ENCODE measurements at places on chromosomes 5 and 9.

- DNase-seq, result no peak
Measured at GRCh38 chr5:74382987-74383593, 257.4 kb downstream of the ENC1 start.

GRCh38 chr9:28967226-28967625 lies 1393.9 kb upstream of the C9orf72 start:
- DNase-seq, result no peak

GRCh38 chr5:176687881-176688280 lies 40.6 kb downstream of the TSPAN17 start:
- DNase-seq, result no peak

GRCh38 chr5:173598686-173599085 lies 17.8 kb downstream of the BOD1 start:
- DNase-seq, result no peak

DNA sequence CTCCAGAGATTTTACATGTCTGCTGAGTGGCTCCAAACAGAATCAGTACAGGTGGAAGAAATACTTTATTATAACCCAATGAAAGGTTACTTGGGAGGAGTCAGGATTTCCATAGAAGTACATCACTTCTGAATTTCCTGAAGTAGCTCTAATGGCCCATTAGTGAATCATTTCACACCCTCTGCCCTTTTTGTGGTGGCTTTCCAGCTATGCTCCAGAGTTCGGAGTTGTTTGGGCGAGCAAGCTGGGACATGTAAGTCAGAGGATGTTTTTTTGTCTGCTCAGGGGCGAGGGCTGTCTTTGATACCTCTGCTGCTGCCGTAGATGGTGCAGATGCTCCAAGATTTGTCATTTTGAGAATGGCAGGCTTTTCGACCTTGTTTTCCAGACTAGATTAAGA lies 226.1 kb downstream of the GOLPH3 start:
- no peak for DNase-seq

- DNase-seq, result no peak
Measured at GRCh38 chr5:40495237-40495635, 184.5 kb upstream of the PTGER4 start.

- DNase-seq, result no peak
Measured at GRCh38 chr9:69619233-69619632, 52.9 kb downstream of the APBA1 start.

GRCh38 chr5:139835656-139836055 lies 40.0 kb downstream of the PSD2 start:
- no peak for DNase-seq

GRCh38 chr5:36681711-36682110 lies 75.3 kb downstream of the SLC1A3 start:
- no peak for DNase-seq

DNA sequence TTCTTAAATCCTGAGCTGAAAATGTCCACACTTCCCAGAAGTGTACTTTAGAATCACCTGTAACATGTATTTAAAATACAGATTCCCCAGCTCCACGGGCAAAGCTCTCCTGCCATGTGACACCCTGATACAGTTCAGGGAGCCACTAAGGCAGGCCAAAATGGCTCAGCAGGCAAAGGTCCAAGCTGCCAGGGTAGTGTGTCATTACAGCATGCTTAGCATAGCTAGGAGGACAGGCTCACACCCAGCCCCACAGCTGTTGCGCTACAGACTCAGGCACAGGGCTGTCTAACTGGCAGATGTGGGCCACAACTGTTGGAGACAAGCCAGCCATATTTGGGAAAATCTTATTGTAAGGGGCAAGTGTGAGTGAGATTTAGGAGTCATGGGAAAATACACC lies 73.0 kb downstream of the C9orf85 start:
- no peak for DNase-seq

- no peak for DNase-seq
Measured at GRCh38 chr9:125189011-125189360, 617 bp downstream of the PPP6C start.

DNA sequence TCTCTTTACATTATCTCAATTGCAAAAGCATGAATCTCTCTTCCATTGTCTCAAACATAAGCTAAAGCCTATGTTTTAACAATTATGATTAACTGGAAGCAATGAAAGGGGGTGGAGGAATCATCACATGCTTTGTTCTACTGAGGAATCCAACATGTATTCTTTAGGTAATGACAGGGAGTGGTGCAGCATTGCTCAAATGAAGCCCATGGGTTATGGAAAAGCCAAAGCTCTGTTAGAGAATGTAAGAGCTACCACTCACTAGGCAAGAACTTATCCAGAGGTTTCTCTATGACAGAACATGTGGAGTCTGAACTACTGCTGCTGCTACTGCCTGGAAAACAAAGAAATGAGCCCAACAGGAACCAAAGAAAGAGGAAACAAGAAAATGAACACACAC lies 28.7 kb downstream of the KIF3A start:
- DNase-seq, result no peak

GRCh38 chr5:93591323-93591945 lies 8.4 kb downstream of the NR2F1 start:
- DNase-seq, result no peak

DNA sequence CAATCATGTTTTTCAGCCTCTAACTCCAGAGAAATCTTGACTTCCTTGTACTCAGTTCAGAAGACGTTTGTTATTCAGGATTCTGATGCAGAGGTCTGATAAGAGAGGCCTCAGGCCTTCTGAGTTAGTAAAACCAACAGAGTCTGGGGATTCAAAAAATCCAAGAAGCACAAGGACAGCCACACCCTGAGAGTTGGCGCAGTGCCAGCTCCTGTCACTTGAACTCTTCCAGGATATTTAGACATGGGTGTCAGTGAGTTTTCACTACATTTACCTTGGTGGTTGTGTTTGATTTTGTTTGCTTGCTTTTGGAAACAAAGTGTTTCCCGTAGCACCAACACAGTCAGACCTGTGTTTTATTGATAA lies 41.6 kb upstream of the PDE8B start:
- DNase-seq, result no peak

GRCh38 chr5:176561259-176561658 lies 12.1 kb downstream of the CDHR2 start:
- no peak for DNase-seq

- DNase-seq, result no peak
Measured at GRCh38 chr5:81305785-81306184, 4.4 kb downstream of the ZCCHC9 start.

DNA sequence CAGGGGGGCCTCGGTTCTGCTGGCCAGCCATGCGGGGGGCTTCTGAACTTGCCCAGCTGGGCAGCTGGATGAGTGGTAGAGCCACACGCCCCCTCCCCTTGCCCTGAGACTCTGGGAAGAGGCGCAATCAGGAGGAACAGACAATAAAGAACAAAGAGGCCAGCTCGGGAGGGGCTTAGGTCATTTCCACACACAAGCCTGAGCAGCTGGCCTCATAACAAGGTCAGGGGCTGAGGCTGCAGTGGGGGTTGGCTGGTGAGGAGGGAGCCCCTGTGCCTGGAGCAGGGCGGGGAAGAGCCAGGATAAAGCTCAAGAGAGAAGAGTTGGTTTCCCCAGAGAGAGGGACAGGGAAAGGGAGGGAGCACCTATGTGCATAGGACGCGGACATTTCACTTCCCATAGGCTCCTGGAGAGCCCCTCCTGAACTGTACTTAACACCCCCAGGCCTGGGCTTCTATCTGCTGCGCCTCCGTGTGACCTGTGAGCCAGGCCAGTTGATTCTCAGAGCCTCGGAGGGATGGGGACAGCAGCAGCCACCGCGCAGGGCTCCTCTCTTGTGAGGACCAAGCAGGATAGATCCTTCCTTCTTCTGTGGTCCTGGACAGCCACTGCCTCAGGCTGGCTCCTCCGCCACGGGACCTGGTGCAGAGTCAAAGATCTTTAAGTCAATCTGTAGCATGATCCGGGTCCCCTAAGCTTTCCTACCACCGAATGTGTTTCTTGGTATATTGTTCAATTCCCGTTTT lies 75.3 kb upstream of the GGTA1 start:
- no peak for DNase-seq

GRCh38 chr9:86594724-86595123 lies 240.5 kb upstream of the TUT7 start:
- no peak for DNase-seq

DNA sequence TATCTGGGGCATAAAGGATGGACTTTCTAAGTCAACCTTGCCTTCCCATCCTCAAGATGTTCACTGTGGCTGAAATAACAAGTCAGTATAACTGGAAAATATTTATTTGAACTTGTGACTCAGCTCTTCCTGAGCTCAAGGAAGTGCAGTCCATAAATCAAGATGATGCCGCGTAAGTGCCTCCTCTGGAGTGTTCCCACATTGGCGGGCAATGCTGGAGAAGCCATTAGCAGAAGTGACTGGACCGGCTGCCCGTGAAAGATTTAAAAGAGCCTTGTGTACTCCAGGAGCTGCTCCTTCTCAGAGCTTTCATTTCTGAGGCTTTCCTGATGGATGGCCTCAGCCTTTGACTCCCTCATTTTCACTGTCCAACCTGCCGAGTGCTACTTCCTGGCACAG lies 17.4 kb downstream of the TMOD1 start:
- no peak for DNase-seq

DNA sequence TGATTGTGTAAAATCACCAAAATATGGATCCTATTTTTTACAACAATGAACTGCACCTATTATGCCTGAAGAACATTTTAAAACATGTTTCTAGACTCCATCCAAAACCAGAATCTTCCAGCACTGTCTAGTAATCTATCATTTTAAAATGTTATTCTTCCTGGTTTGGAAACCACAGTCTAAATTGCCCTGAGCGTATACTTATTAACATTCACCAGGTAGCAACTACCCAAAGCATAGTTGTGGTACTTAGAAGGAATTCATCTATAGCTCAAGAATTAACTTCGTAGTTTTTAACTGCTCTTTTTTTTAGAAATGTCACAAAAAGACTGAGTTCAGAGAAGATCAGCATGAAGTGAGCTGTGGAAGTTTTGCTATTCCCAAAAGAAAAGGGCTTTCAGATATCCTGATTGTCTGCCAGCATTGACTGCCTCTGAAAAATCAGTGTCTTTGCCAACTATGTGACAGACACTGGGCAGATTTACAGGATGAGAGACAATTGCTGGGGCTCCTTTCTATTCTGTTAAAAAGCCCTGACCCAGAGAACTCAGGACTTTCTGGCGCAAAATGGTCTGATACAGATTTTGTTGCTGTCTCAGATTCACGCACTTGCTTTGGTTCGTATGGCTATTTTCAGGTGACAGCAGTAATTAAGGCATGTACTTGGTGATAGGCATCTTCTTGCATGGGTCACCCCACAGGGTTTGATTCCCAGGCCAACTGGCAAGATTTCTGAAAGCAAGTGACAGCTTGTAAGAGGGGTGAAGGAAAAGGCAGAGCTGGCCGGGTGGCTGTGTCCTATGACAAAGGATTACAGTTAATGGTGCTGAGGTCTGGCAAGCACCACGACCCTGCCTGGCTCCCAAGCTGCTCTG lies 152.5 kb upstream of the RAI14 start:
- DNase-seq, result no peak

GRCh38 chr9:21479152-21479702 lies 2.9 kb downstream of the IFNE start:
- DNase-seq, result no peak

DNA sequence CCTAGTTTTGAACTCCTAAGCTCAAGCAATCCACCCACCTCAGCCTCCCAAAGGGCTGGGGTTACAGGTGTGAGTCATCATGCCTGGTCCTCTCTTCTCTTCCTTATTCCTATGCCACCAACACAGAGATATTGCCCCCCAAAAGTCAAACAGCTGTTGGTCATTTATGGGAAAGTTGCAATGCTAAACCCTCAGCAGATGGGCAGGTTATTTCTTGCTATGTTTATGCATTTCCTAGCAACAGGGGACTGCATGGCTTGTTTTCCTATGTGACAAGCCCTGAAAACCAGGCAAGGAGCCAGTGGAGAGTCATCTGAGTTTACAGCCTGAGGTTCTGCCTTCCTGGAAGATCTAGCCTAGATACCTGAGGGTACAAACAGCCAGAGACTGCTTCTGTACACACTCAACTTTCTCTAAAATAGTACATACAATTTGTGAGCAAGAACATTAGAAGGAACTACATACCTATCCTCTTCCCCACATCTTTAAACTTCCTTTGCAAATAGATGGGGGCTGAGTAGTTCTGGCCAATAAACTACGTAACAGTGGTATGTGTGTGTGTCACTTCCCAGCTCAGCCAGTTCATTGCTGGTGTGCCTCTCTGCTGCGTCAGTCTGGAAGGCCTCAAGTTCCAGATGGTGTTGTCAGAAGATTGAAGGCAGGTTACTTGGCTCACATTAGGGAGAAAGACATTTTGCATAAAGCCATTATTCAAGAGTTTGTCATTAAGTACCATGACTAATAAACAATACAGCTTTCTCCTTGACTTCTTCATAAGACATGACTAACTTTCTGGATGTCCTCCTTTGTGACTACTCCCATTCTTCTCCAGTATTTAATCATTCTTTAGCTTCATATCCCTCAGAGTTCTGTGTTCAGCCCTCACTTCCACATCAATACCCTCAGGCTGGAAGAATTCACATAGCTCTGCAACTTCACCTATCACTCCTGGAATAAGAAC lies 65.3 kb downstream of the CSNK1A1 start:
- no peak for DNase-seq

DNA sequence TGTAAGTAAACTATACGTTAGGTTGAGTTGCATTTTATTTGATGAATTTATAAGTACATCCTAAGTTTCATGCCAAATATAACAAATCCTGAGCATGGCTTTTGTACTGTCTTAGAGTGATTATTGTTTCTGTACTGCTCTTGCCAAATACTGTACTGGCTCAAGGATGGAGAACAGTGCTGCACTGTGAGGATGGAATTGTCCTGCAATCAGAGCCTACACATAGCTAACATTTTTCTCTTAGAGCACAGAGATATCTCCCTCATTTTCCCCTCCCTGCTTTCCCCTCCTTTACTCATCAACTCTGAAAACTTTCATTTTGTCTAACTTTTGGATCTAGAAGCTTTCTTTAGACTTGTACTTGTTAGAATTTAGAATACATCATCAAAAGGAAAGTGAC lies 28.3 kb downstream of the LRRC70 start:
- DNase-seq, result no peak

DNA sequence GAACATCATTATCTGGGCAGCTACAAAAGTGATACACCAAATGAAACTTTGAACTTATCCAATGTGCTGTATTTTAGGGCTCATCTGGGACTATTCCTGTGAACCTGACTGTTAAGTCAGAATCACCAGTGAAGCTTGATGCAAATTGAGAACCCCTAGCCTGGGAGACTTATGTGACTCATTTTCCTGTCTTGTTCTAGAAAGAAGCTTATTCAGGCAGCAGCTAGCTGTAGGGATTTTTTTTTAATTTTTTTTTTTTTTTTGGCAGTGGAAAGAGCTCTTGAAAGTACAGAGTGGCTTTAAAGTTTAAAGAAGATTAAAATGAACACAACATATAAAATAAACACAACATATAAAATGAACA lies 81.1 kb upstream of the TNFAIP8 start:
- no peak for DNase-seq

DNA sequence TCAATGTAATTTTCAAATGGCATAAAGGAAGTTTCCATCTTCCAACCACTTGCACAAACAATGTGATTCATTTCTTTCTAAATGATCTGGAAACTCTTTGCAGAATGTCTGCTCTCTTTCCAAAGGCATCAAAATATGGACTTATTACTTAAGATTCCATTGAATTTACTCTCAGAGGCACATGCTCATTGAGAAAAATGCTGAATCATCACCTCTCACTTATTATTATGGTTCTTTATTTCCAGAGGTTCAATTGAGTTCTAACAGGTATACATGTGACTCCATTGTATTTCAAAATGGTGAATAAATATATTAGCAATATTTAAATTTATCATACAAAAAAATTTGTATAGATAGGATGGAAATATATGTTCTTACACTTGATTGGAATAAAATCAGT lies 1140.6 kb downstream of the EFNA5 start:
- DNase-seq, result no peak

Data from activated naive CD8-positive, alpha-beta T cell treated with anti-CD3 and anti-CD28 coated beads, Interleukin-2, amount 50 U/mL, for 16 hours (primary cell).